ENCODE measurements at places on chromosomes 11 and 22. TPM values are rescaled to one million over a fixed set of nuclear protein-coding genes. Genes with fewer than 3 reads are reported as not detected.

DNA sequence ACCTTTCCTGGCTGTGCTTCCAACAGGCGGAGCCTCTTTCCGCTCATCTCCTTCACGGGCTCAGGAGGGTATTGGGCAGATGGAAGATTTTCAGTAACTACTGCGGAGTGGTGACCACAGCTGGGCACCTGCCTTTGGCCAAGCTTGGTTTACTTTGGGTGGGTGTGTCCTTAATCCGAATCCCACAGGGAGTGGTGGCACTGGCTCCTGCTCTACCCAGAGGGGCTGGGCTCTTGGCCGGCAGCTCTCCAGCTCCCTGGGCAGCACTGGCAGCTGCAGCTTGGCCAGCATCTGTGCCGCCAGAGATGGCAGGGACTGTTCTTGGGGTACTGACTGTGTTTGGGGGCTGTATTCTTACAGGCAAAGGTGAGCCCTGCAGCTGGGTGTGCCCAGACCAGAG is 29.8 kb downstream of the BID start:
- no peaks in the 10 kb centered on the region for H3K4me1 ChIP-seq
- no peak overlapping the region for H3K4me3 ChIP-seq
- no peak for DNase-seq
- H3K27me3 ChIP-seq: no peaks in the 10 kb centered on the region
- no peak overlapping the region for H3K27ac ChIP-seq
- H3K36me3 ChIP-seq: no peaks in the 10 kb centered on the region

OR51G1 gene
- not detected for total RNA-seq

GRCh38 chr11:125404157-125404810 is 91.8 kb downstream of the FEZ1 start:
- no peaks in the 10 kb centered on the region for H3K27me3 ChIP-seq
- H3K36me3 ChIP-seq: no peaks in the 10 kb centered on the region
- no peaks in the 10 kb centered on the region for H3K4me1 ChIP-seq
- DNase-seq: no peak
- no peak overlapping the region for H3K4me3 ChIP-seq

GRCh38 chr11:118374729-118375128 is 15.3 kb downstream of the UBE4A start:
- no peaks in the 10 kb centered on the region for H3K4me1 ChIP-seq
- H3K4me3 ChIP-seq: no peak overlapping the region
- DNase-seq: no peak
- H3K27ac ChIP-seq: no peak overlapping the region
- no peaks in the 10 kb centered on the region for H3K36me3 ChIP-seq

GRCh38 chr11:1497600-1497999 is 11.0 kb upstream of the MOB2 start:
- H3K27ac ChIP-seq: no peak overlapping the region
- DNase-seq: no peak
- no peaks in the 10 kb centered on the region for H3K27me3 ChIP-seq
- no peaks in the 10 kb centered on the region for H3K4me1 ChIP-seq
- no peaks in the 10 kb centered on the region for H3K36me3 ChIP-seq
- H3K4me3 ChIP-seq: no peak overlapping the region

DNA sequence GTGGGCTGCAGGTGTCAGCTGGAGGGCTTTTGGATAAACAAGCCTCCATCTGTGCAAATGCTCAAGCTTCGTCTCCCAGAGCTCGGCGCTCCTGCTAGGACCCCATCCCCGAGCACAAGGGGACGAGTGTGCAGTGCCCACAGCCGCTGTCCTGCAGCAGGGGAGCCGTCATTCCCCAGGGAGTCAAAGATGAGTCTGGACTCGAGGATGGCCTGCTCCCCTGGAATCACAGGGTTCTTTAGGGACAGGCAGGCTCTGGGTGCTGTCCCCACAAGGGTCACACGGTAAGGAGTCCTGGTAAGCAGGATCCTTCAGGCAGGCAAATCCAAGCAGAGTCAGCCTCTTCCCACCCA is 50.2 kb downstream of the APOL1 start:
- H3K27me3 ChIP-seq: no peaks in the 10 kb centered on the region
- DNase-seq: no peak
- H3K4me1 ChIP-seq: no peaks in the 10 kb centered on the region
- no peak overlapping the region for H3K27ac ChIP-seq

RFPL3 gene
- total RNA-seq: not detected

DNA sequence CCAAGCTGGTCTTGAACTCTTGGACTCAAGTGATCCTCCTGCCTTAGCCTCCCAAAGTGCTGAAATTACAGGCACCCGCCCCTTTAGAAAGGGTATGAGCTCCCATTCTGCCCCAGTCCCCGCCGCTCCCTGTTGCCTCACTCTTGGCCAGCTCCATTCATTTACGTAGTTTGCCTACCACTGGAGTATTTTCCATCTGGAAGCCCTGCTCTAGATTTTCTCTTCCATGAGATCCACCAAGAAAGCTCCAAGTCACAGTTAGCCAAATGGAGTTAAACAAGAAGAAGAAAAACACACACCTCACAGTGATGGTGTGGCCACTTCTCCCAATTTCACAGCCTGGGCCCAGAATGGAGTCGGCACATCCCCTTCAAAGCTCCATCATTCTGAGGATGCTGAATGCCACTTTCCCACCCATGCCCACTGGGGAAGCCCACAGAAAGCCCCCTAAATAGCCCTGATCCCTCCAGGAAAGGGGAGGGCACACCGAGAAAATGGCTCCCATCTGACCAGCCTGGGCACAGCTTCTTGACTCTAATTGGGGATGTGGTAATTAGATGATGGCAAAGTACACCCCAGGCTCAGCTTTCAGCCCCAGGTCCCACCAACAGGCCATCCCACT is 381.2 kb downstream of the MN1 start:
- peak overlapping the region; percentile 46 for H3K27ac ChIP-seq
- no peak for DNase-seq
- no peaks in the 10 kb centered on the region for H3K4me1 ChIP-seq
- H3K36me3 ChIP-seq: no peaks in the 10 kb centered on the region
- H3K27me3 ChIP-seq: no peaks in the 10 kb centered on the region
- no peak overlapping the region for H3K4me3 ChIP-seq

- no peak overlapping the region for H3K27ac ChIP-seq
- no peak for DNase-seq
- no peaks in the 10 kb centered on the region for H3K4me1 ChIP-seq
- H3K36me3 ChIP-seq: no peaks in the 10 kb centered on the region
These were observed 28.1 kb upstream of the CD81 start for GRCh38 chr11:2348986-2349385.

- no peak overlapping the region for H3K4me3 ChIP-seq
- H3K27ac ChIP-seq: peak overlapping the region; percentile 81
- DNase-seq: no peak
- H3K36me3 ChIP-seq: no peaks in the 10 kb centered on the region
- H3K4me1 ChIP-seq: no peaks in the 10 kb centered on the region
These were observed 14.7 kb upstream of the TUB start for GRCh38 chr11:8066036-8066910.

TIMP3 gene
- total RNA-seq: 702 TPM

DNA sequence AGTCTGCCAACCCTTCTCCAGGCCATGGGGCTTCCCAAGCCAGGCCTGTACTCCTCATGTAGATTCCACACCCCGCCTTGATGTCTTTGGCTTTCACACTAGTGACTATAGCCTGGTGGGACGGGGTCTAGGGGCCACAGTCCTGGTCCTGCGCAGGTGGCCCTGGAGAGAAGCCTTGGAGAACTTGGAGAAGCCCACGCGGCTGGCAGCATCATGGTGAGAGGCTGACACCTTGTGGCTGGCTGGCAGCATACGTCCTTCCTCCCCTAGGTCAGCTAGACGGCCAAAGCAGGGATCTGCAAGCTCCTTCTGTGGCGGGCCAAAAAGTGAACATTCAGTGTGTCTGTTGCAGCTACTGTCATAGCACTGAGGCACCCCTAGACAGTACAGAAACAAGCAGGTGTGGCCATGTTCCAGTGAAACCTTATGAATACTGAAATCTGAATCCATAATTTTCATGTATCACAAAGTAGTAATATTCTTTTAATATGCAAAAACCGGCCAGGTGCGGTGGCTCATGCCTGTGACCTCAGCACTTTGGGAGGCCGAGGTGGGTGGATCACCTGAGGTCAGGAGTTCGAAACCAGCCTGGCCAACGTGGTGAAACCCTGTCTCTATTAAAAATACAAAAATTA is 42.0 kb downstream of the FAM83F start:
- no peaks in the 10 kb centered on the region for H3K27me3 ChIP-seq
- H3K27ac ChIP-seq: no peak overlapping the region
- no peaks in the 10 kb centered on the region for H3K36me3 ChIP-seq
- H3K4me1 ChIP-seq: no peaks in the 10 kb centered on the region
- no peak overlapping the region for H3K4me3 ChIP-seq

- H3K4me3 ChIP-seq: no peak overlapping the region
- H3K27me3 ChIP-seq: no peaks in the 10 kb centered on the region
- no peak overlapping the region for H3K27ac ChIP-seq
- H3K4me1 ChIP-seq: no peaks in the 10 kb centered on the region
- H3K36me3 ChIP-seq: no peaks in the 10 kb centered on the region
These were observed 109.0 kb downstream of the OSBP2 start for GRCh38 chr22:30803679-30804078.

GRCh38 chr11:64327993-64328392 is 10.1 kb downstream of the PRDX5 start:
- H3K27me3 ChIP-seq: no peaks in the 10 kb centered on the region
- no peak for DNase-seq
- no peak overlapping the region for H3K4me3 ChIP-seq
- H3K36me3 ChIP-seq: no peaks in the 10 kb centered on the region

MMP13 gene
- not detected for total RNA-seq

DNA sequence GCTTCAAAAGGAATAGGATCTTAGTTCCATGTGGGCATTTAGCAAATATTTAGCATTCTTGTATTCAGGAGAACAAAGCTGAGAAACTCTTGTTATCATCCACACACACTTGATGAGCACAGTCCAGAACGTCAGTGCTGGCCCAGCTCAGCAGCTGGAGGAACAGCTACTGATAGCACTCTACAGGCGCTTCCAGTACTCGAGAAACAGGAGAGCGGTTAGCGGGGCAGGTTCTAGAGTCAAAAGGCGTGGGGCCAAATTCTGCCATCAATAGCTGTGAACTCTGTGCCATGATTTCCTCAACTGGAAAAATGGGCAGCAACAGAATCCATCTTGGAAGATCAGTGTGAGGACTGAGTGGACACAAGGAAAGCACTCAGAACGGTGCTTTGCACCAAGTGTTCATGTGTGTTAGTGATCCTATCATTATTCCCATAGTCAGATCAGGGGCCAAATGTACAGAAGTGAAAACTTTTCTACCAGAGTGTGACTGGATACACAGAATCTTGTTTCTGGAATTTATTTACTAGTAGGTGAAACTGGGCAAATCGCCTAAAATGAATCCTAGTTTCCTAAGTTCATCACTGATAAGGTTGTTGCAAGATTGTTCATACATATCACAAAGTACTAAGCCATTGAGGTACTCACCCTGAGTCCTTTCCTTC is 3.2 kb downstream of the JOSD1 start:
- H3K27me3 ChIP-seq: no peaks in the 10 kb centered on the region
- peak overlapping the region; percentile 56 for H3K27ac ChIP-seq
- H3K4me3 ChIP-seq: no peak overlapping the region
- DNase-seq: no peak
- peaks cover 22% of the 10 kb centered on the region for H3K4me1 ChIP-seq
- no peaks in the 10 kb centered on the region for H3K36me3 ChIP-seq
